ENCODE measurements at places on chromosomes 7 and 10. TPM values are rescaled to one million over a fixed set of nuclear protein-coding genes. Genes with fewer than 3 reads are reported as not detected.

DNA sequence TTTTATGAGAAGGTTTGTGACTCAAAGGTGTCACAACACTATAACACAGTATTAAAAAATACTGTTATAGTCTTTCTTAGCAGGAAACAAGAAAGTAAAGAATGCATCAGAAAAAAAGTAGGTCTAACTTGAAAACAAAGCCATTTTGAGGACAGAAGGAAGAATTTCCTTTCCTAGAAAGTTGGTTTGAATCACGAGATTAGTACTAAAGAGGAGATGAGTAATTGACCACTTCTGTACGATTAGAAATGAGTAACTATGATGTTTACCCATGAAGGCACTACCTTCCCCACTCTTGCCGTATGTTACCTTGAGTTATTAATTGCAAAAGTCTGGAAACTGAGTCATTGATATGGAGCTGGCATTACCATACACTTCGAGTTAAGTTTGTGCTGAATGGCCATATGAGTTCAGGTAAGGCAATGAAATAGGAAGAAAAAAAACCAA lies 65.2 kb downstream of the FAM185A start:
- no peak for DNase-seq

Gene SEMA4G
- polyA plus RNA-seq = 33.4 TPM

Gene GLI3
- polyA plus RNA-seq = 35.1 TPM

GRCh38 chr7:69336976-69337375 lies 261.3 kb upstream of the AUTS2 start:
- DNase-seq = no peak

- DNase-seq = no peak
Measured at GRCh38 chr10:19194866-19195265, 146.3 kb downstream of the MALRD1 start.

DNA sequence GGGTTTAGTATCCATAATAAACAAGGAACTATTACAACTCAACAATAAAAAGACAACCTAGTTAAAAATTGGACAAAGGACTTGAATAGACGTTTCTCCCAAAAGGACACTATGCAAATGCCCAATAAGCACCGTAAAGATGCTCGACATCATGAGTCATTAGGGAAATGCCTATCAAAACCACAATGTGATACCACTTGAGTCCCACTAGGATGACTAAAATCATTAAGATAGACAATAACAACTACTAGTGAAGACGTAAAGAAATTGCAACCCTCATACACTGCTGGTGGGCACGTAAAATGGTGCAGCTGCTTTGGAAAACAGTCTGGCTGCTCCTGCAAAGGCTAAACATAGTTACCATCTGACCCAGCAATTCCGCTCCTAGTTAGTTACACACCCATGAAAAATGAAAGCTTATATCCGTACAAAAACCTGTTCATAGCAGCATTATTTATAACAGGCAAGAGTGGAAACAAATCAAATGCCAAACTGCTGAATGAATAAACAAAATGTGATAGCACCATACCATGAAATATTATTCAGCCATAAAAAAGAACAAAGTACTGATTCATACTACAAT lies 17.3 kb downstream of the CCDC3 start:
- no peak for DNase-seq

Gene FFAR4
- 0.24 TPM for polyA plus RNA-seq

DNA sequence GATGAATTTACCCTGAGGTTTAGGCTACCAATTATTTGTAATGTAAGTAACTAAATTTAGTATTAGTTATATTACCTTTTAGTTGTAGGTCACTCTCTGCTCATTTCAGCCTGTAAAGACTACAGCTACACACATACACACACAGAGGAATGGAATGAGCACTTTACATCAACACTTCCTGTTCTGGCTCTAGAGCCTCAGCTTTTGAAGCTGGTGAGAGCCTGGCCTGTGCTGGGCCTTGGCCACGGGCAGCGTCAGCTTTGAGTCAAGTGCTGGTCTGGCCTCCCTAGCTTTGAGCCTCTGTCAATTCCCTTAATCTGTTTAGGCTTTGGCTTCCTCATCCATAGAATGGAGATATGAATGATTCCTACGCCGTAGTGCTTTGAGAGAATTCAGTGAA lies 141.7 kb downstream of the EGFR start:
- no peak for DNase-seq

Gene EMX2
- 0.17 TPM for polyA plus RNA-seq

GRCh38 chr10:50373821-50374501 lies 122.6 kb upstream of the ASAH2 start:
- DNase-seq = no peak

Gene HYAL4
- not detected for polyA plus RNA-seq

- no peak for DNase-seq
Measured at GRCh38 chr10:6240254-6240653, 37.5 kb downstream of the PFKFB3 start.

DNA sequence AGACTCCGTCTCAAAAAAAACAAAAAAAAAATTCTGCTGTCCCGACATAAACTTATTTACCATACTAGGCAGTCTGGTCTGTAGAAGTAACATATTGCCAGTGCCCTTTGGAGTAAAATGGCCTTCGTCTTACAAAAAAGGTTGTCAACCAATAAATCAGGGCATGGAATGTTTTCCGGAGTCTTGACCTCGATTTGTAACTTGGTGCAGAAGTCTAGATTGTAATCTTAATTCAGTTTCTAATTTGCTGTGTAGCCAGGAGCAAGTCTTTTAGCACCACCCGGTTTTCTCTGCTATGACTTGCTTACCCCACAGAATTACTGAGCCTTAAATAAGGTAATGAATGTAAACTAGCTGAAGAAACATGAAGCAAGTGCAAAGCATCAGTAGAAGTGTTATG lies 23.2 kb downstream of the UBN2 start:
- DNase-seq = no peak

- no peak for DNase-seq
Measured at GRCh38 chr7:1666317-1666822, 3.7 kb upstream of the ELFN1 start.

DNA sequence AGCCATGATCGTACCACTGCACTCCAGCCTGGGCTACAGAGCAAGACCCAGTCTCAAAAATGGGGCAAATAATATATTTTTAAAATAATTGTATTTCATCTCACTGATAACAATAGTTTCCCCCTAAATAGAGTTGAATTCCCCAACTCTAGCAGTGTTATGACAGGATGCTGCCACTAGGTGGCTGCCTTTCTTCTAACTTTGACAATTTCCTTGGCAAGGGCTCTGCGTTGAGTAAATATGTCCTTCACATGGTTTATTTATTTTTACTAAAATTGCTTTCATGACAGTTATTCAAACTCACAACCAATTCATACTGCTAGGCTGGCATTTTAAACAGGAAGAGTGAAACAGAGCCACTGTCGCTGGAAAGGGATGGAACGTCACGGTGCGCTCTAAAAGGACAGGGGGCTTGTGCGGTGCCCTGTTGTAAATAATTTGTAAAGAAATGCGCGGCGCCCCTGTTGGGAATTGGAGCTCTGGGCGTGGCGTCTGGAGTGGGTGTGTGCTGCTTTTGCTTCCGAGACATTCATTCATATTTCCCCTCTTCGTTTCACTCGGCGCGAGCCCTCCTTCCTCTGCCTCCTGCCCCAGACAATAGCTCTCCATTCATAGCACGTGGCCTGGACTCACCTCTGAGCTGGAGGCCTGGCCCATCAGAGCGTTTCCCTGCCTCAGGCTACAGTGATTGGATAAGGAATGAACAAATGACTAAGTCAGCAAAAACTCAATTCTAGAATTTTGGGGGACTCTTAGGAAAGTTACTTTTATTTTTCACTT lies 20.5 kb upstream of the PITRM1 start:
- no peak for DNase-seq

- no peak for DNase-seq
Measured at GRCh38 chr10:1243486-1244234, 187.5 kb downstream of the WDR37 start.

- no peak for DNase-seq
Measured at GRCh38 chr10:59753267-59753666, at the start of gene MRLN. MRLN (minus strand) TSS chr10:59753455.

DNA sequence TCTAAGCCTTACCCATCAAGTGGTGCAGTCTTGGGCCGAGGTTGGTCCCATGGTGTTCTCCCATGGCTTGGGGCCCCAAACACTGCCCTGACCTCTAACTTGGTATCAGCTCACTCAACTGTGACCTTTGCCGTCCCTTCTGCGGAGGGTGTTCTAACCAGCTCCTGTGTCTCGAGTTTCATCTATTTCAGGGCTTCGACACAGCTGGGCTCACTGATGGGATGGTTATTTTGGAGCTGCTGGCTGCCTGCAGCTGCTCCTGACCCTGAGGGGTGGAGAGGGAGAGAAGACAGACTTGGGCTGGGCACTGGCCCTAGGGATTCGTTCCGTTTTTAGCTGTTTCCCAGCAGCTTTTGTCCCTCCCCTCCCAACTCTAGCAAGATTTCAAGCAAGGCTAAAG lies 86.9 kb downstream of the NEURL1 start:
- DNase-seq = no peak

- no peak for DNase-seq
Measured at GRCh38 chr10:11429439-11430052, 181.9 kb downstream of the USP6NL start.

Measured in left lung (tissue), 14 donors.